Neural progenitor cell (in vitro differentiated cells): ENCODE measurements at places on chromosomes 3 and 15.
A peak's percentile ranks its signal among the peaks of the same experiment; 100 is the strongest.

DNA sequence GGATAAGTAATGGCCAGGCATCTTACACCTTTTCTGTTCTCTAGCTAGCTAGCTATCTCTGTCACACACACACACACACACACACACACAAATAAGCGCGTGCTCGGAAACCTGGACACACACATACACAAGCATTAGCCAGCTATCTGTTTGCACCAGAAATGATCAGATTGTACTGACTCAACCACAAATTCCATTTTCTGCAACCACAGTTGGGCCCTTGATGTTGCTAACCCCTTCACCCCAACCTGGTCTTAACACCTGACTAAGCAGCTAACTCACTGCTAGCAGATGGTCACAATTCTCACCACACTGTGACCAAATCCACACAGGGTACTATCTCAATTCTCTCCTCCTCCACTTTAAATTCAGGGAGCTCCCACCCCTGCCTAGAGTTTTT lies 183.0 kb upstream of the THBS1 start:
- H3K36me3 ChIP-seq: no peaks in the 10 kb centered on the region
- no peak overlapping the region for H3K27ac ChIP-seq
- no peak overlapping the region for H3K4me3 ChIP-seq
- H3K27me3 ChIP-seq: no peaks in the 10 kb centered on the region
- H3K4me1 ChIP-seq: no peaks in the 10 kb centered on the region
- DNase-seq: no peak

GRCh38 chr15:84098604-84099003 lies 137.0 kb upstream of the GOLGA6L4 start:
- no peak overlapping the region for H3K27ac ChIP-seq
- H3K4me3 ChIP-seq: no peak overlapping the region
- no peaks in the 10 kb centered on the region for H3K36me3 ChIP-seq
- no peak for DNase-seq
- H3K4me1 ChIP-seq: no peaks in the 10 kb centered on the region
- H3K27me3 ChIP-seq: no peaks in the 10 kb centered on the region

GRCh38 chr3:85576091-85576690 lies 617.4 kb downstream of the CADM2 start:
- no peaks in the 10 kb centered on the region for H3K27me3 ChIP-seq
- no peak overlapping the region for H3K4me3 ChIP-seq
- no peak overlapping the region for H3K27ac ChIP-seq

- H3K27me3 ChIP-seq: no peaks in the 10 kb centered on the region
- H3K4me1 ChIP-seq: no peaks in the 10 kb centered on the region
- H3K27ac ChIP-seq: no peak overlapping the region
- no peak for DNase-seq
These were observed 14.6 kb upstream of the CCR9 start for GRCh38 chr3:45871780-45872179.

DNA sequence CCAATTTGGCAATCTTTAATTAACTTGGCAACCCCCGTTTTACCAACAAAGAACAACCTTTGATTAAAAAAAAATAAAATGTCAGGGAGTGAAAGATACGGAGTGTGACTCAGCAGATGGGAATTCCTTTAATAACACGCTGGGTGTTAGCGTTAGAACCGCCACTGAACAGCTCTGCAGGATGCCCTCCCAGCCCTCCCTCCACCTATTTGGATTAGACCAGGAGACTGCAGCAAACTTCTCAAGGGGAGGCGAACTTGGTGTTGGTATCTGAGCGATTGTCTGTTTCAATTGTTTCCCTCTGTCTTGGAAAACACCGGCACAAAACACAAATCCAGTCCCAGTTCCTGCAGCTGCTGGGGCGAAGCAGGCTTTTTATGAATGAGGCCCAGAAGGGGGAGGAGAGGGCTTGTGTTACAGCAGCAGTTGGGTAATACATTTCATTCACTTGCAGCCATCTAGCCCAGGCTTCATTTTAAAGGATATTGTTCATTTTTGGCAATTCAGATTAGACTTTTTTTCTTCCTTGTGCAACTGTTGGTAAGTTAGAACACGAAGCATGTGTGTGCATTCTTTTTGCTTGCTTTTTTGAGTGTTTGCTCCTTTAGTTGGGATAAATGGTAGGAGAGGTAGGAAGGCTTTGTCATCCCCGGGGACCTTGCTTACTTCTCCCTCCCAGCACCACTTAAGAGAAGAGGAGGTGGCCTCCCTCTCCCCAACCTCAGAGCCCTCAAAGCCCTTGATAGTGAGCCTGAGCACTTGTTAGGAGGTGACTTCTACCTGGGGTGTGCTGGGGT lies 152.3 kb downstream of the IGF1R start:
- peaks cover 39% of the 10 kb centered on the region for H3K4me1 ChIP-seq
- H3K4me3 ChIP-seq: peak overlapping the region; percentile 44
- H3K27ac ChIP-seq: peak overlapping the region; percentile 54
- no peaks in the 10 kb centered on the region for H3K27me3 ChIP-seq

- H3K36me3 ChIP-seq: no peaks in the 10 kb centered on the region
- no peak for DNase-seq
- H3K27ac ChIP-seq: no peak overlapping the region
- H3K27me3 ChIP-seq: no peaks in the 10 kb centered on the region
- no peak overlapping the region for H3K4me3 ChIP-seq
- H3K4me1 ChIP-seq: peaks cover 35% of the 10 kb centered on the region
These were observed 97.4 kb downstream of the WNT7A start for GRCh38 chr3:13782501-13782900.
